ENCODE measurements at places on chromosomes 3 and 15.

DNA sequence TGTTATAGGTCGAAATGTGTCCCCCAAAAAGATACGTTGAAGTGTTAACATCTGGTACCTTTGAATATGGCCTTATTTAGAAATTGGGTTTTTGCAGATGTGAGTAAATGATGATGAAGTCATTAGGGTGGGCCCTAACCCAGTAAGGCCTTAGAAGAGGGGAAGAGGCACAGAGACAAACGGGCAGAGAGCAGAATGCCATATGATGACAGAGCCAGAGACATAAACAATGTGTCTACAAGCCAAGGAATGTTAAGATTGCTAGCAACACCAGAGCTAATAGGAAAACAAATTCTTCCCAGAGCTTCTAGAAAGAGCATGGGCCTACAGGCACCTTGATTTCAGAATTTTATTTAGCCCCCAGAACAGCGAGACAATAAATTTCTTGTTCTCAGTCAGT lies 693.1 kb upstream of the NECTIN3 start:
- DNase-seq: no peak

- DNase-seq: no peak
These were observed 193.4 kb downstream of the PDZRN3 start for GRCh38 chr3:73431183-73431900.

- no peak for DNase-seq
These were observed 122.6 kb downstream of the P2RY1 start for GRCh38 chr3:152957491-152957890.

GRCh38 chr3:30646181-30646876 lies 39.9 kb downstream of the TGFBR2 start:
- no peak for DNase-seq

DNA sequence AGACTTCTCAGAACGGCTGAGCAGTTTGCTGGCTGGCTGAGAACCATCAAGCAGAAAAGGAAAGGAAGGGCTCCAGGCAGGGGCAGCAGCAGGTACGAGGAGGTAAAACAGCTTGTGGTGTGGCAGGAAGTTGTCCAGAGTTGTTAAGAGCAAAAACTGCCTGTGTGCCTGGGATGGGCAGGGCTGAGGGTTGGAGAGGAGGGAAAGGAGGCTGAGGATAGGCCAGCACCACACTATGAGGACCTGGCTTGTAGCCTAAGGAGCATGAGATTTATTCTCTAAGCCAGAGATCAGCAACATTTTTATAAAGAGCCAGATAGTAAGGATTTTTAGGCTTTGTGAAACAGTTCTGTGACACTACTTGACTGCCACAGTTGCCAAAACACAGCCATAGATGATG lies 8.0 kb downstream of the IGSF10 start:
- no peak for DNase-seq

DNA sequence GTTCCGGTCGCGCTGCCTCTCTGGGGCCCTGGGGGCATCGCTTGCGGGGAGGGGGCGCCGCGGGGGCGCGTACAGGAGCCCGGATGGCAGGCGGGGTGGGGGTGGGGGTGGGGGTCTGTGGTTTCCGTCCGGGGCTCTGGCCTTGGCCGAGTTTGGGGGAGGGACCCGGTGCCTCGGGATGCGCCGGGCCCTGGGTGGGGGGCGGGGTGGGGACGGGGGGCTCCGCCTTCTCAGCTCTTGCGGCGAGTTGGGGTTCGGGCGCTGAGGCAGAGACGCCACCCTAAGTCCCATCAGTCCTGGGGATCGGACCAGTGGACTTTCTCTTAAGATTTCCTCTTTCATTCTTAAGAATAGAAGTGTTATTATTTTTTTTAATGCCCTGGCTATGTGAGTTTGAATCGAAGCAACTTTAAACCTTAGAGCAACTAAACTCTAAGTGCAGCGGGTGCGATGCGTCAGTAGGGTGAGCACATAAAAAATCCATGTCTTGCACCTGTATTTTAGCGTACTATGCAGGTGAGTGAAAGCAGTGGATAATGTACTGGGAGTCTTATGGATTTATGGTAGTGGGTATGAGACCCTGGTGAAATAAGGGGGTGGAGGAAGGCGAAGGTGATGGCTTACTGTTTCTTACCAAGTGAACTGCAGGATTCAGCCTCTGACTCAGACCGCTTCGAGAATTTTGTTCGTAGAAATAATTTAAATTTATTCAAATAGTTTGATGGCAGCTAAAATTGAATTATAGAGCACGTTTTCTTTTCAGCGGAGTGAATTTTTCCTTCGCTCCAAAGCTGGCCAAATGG lies 762 bp downstream of the CTNNB1 start:
- no peak for DNase-seq

DNA sequence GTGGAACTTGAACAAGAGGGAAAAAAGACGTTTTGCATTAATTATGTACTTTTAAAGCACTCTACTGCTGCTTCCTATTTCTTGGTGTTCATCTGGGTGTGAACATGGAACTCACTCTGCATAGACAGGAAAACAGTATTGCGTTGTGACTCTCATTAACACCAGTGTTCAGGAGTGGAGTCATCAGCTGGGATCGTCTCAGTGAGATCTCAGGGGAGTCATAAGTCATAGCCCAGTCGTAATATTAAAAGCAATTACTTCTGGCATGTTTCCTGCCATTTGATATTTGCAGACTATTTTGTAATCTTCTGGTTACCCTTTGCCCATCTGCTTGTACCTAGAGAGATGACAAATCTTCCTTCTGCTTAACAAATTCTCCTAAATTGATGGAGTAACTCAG lies 462.0 kb upstream of the ATP11B start:
- no peak for DNase-seq

DNA sequence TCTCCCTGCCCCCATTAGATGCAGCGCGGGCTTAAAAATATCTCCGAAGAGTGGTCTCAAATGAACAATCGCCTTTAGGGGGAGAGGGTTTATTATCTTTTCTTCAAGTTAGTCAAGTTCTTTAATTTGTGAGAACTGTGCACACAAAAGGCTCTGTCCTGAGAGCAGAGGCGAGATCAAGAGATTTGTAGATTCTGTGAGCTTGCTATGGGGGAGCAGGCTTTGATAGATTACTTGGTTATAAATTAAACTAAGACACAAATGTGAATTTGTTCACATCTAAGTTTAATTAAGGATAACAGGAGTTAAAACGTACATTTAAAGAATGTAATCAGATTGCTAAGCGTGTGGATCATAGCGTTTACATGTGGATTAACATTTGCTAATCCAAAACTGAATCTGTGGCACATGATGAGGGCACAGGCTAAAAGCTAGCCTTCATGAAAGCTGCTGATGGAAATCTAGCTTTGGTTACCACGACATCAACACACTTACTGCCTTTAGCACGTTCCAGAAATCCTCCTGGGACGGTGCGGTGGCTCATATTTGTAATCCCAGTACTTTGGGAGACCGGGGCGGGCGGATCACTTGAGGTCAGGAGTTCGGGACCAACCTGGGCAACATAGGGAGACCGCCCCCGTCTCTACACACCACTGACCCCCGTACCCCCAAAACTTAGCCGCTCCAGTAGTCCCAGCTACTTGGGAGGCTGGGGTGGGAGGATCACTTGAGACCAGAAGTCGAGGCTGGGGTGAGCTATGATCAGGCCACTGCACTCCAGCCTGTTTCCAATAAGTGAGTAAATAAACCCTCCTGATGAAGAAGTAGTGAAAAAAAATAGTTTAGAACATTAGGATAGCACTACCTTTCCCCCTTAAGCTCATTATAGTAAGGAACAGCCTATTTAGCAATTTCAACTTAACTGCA lies 1.0 kb upstream of the PRTG start:
- no peak for DNase-seq

GRCh38 chr3:86175593-86176444 lies 815.1 kb downstream of the VGLL3 start:
- DNase-seq: no peak

DNA sequence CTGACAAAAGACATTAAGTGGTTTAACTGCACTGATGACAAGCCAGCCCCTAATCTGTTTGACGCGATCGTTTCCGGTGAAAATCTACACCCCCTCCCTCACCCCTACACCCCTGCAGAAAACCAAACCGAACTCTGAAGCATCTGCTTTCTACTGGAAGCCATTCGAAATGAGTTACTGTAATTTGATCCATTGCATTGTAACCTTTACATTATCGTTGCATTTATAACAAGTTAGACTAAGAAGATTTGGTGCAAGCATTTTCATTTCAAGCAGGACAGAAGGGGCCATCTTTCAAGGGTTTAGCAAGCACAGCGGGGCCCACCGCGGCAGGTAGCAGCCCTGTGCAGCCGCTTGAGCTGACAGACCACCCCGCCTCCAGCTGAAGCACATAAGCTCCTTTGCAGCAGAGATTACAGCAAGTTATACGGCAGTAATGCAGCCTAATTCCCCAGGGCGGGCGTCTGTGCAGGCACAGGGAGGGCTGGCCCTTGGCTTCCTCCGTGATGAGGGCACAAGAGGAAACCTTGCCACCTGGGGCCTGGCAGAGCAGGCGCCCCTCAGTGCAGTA lies 79.3 kb downstream of the CHSY1 start:
- no peak for DNase-seq

- DNase-seq: no peak
These were observed 4.1 kb downstream of the ISLR2 start for GRCh38 chr15:74134387-74135027.

- no peak for DNase-seq
These were observed 78.9 kb downstream of the CD200R1L start for GRCh38 chr3:112767777-112768176.

- no peak for DNase-seq
These were observed 31.8 kb downstream of the TKT start for GRCh38 chr3:53224026-53224425.

- no peak for DNase-seq
These were observed 2.1 kb downstream of the CD47 start for GRCh38 chr3:108088697-108089096.

DNA sequence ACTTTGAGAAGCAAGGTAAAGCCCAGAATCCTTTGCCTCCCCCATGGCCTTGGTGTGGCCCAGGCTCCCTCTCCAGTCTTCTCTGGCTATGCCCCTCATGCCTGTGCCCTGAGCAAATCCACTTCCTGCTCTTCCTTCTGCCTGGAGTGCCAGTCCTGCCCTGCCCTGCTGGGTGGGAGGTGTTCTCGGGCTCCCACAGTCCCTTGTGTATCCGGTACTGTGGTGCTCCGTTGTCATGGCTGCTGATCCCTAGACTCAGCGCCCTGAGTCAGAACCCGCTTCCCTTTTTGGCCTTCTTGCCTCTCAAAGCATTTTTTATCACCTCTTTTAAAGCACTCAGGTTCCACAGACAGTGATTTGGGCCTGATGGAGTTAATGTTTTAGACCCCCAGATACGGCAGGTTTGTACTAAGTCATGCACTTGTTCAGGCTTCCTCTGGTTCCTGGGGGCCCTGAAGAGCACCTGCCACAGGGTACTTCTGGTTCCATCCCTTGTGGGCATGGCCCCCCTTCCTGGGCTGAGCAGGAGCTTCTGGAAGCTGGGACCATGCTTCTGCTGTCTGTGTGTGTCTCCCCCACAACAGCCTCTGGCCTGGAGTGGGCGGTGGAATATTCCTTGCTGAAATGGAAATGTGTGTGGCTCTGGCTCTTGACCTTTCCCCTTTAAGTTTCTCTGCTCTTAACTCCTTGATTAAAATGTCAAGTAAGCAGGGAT lies 29.6 kb upstream of the ADAMTS7 start:
- DNase-seq: no peak
